Upper lobe of right lung (tissue), 1 donor: ENCODE measurements at places on chromosomes 11 and 22. TPM values are rescaled to one million over a fixed set of nuclear protein-coding genes. Genes with fewer than 3 reads are reported as not detected.

DNA sequence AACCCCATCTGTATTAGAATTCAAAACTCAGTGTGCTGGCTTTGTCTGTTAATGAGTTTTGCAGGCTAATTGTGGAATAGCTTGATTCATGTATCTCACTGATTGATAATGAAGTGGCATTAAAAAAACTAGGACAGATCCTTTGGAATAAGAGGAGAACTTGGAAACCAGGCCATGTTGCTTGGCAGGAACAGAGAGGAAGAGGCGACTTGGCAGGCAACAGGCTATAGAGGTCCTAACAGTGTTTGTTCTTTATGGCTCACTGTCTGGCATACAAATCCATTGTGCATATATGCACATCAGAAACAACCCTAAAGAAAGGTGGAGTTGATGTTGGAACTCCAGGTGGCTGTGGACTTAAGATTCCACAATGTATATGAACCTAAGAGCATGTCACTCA, 17.4 kb upstream of the OR9I1 start:
- DNase-seq = no peak

DNA sequence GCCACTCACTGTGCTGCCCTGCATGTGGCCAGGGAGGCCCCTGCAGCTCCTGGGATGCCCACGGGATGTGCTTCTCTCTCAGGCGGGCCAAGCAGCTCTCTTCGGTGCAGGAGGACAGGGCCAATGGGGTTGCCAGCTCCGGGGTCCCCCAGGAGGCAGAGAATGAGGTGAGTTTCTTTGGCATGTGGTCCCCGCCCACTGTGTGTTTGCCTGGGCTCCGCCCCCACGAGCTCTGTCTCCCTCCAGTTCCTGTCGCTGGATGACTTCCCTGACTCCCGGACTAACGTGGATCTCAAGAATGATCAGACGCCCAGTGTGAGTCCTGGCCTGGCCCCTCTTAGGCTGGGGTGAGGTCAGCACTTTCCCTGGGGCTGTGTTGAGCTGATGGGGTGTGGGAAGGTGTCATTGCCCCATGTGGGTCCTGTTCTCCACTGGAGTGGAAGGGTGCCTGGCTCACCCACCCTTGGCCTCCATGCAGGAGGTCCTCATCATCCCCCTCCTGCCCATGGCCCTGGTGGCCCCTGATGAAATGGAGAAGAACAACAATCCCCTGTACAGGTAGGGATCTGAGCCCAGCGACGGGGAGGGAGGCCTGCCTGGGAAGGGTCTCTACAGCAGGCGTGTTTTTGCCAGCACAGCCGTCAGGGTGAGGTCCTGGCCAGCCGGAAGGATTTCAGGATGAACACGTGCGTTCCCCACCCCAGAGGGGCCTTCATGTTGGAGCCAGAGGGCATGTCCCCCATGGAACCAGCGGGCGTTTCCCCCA, 7.7 kb downstream of the SCO2 start:
- no peak for DNase-seq

DNA sequence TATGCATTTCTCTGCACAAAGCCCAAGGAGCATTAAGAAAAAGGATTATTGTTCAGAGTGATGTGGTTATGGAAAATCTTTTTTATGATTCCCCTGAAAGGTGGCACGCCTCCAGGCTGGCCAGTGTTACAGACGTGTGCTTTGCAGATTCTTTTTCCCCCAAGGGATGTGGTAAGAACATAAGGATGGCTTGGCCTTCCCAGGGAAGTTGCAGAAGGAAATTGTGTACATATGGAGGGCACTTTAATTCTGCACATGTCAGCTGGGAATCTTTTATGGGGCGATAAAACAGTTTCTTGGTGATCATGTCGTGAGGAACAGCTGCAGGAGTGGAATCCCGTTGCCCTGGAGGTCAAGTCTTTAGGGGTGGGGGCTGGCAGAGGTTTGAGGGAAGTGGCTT, 9.7 kb downstream of the SMARCB1 start:
- DNase-seq = no peak

DNA sequence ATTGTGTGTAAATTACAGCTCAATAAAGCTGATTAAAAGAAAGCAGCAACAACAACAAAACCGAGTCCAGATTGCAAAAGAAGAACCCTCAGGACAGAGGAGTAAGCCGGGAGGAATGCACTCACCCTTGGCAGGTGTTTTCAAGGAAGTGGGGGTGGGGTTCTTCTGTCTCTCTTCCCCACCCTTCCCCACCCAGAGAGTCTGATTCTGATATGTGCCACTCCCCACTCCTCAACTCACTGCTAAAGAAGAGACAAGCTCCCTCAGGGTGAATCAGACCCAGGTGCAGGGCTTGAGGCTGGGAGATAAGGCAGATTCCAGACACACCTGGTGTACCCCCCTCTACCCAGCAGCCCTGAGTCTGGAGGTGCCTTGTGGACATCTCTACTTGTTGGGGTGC, 38.4 kb upstream of the PHF21A start:
- DNase-seq = no peak

- DNase-seq = no peak
Measured at GRCh38 chr11:87081358-87081757, 43.6 kb downstream of the TMEM135 start.

- DNase-seq = no peak
Measured at GRCh38 chr11:69801513-69802335, 17.5 kb downstream of the FGF3 start.

DNA sequence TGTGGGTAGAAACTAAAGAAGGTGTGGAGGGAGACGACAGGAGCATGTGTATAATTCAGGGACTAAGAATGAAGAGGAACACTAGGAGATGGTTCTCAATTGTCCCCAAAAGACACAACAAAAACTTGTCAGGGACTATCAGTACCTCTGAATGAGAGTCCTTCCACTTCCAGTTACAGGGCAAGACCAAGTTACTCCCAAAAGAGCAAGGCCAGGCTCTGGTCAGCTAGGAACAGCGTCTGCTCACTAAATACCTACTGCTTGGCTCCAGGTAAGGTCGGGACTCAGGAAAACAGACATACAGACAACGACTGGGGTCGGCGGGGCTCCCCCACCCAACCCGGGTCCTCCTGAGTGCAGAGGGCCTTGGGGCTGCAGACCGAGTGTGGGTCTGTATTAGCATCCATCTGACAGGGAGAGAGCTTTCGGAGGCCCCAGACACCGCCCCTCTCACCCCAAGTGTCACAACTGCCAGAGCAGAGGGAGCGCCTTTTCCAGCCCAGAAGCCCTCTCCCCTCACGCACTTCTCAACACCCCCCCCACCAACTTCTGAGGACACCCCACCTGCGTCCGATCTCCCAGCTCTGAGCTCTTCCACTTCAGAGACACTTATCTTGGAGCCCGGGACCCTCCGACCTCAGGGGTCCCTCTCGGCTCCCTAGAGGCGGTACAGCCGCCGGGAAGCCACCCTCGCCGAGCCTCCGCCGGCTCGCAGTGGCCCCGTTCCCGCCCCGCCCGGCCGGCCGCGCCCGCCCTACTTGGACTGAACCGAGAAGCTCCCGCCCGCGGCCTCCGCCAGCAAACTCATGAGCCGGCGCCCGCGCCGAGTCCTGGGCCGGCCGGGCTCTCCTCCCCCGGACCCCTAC, 522 bp downstream of the RHOG start:
- DNase-seq = no peak

MAP6 gene
- total RNA-seq = 5.8 TPM

OR4C5 gene
- not detected for total RNA-seq
